Stimulated activated CD4-positive, alpha-beta T cell treated with anti-CD3 and anti-CD28 coated beads, Interleukin-12 subunit alpha, Interleukin-12 subunit beta, amount 100 ng/mL, for 4 hours (primary cell): ENCODE measurements at places on chromosomes 13 and 19.

GRCh38 chr13:90545070-90545840 lies 802.2 kb upstream of the MIR17HG start:
- DNase-seq, result no peak

DNA sequence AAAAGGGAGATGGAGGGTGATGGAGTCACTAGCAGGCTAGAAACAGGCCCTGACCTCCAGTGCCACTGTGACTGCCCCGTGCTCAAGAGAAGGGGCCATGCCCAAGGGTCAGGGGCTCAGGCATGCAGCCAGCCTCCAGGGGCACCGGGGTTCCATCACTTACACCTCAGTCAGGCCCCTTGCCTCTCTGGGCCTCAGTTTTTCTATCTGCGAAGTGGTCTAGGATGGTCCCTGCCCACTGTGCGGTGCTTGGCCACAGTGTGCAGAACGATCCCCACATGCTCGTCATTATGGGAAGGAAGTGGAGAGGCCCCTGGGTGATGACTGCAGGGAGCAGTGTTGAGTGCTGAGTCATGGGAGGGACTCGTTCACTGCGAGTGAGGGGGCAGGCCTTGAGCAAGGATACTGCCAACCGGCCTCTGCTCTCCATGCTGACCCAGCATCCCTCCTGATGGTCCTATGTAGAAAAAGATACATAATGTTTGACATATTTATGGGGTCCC lies 23.1 kb downstream of the TMED1 start:
- DNase-seq, result no peak

- no peak for DNase-seq
Measured at GRCh38 chr13:79621902-79622301, 140.9 kb downstream of the NDFIP2 start.

GRCh38 chr13:27821566-27821965 lies 29.3 kb downstream of the GSX1 start:
- no peak for DNase-seq
